ENCODE measurements at places on chromosomes 4 and X.

- DNase-seq, result no peak
Measured at GRCh38 chr4:85058551-85058950, 92.1 kb upstream of the WDFY3 start.

- DNase-seq, result no peak
Measured at GRCh38 chr4:155684892-155685541, 18.4 kb downstream of the GUCY1A1 start.

- no peak for DNase-seq
Measured at GRCh38 chr4:127601029-127601428, 31.7 kb upstream of the INTU start.

GRCh38 chr4:183591301-183591700, 67.7 kb downstream of the RWDD4 start:
- no peak for DNase-seq

- DNase-seq, result no peak
Measured at GRCh38 chrX:154353172-154353843, 21.1 kb downstream of the FLNA start.

GRCh38 chr4:73681776-73682175, 58.6 kb upstream of the CXCL8 start:
- no peak for DNase-seq

- DNase-seq, result no peak
Measured at GRCh38 chr4:55500072-55500471, 46.6 kb downstream of the CLOCK start.

DNA sequence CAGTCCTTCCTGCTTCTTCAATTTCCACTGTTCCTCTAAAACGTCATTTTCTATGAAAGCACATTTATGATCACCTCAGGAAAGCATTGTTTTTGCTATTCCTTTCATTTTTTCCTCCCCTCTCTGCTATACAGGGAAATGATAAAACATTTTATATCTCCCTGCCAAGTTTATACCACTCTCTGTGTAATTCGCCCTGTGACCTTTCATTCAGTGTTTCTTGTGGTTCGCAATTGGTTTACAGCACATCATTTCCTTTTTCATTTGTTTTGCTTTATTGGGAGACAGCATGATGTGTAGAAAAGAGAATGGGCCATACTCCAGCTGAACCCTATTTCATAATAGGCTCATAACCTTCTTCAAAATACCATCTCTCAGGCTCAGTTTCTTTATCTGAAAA, 99.9 kb upstream of the RAPGEF2 start:
- DNase-seq, result no peak

- no peak for DNase-seq
Measured at GRCh38 chr4:54588404-54588803, 69.4 kb upstream of the KIT start.

- DNase-seq, result no peak
Measured at GRCh38 chrX:71095033-71095432, 618 bp upstream of the FOXO4 start.

DNA sequence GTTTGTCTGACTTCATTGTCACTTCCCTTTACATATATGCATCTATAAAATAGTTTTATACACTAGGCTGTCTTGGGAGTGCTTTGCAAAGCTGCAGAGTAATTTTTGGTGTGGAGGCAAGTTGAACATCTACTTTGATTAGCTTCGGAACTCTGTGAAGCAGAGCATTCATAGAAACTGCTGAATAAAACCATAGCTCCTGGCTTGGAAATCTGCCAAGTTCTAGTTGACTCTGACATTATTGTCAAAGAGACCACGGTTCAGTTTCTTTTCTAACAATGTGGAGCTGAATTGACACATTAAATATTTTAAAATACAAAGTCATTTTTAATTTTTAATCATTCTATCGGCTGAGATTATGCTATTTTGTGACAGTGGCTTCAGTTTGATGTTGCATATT, 335.0 kb downstream of the BMPR1B start:
- no peak for DNase-seq

GRCh38 chr4:83855044-83855443, 319.1 kb downstream of the GPAT3 start:
- no peak for DNase-seq

- DNase-seq, result no peak
Measured at GRCh38 chr4:141797966-141798365, 161.6 kb downstream of the IL15 start.

DNA sequence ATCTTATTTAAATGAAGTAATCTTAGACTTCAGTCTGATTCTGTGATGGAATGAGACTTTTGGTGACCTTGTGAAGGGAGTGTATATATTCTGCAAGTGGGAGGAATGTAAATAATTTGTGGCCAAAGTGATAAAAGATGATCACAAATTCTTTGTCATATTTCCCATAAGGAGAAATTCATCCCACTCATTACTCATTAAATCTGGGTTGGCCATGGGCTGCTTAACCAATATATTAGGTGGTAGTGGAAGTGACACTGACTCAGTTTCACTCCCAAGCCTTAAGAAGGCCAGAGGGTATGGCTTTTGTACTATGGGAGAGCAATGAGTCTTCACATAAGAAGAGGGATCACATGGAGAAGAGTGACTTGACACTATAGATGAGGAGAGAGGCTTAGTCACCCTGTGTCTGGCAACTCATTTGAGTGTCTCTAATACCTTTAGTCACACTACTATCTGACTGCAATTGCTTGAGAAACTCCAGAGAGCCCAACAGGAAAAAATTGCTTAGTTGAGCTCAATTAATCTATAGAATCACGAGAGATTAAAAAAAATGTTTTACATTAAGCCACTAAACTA, 408.2 kb upstream of the PITX2 start:
- no peak for DNase-seq

All from GF-D8 (cell line).